ENCODE measurements at places on chromosomes 1 and 21. TPM values are rescaled to one million over a fixed set of nuclear protein-coding genes. Genes with fewer than 3 reads are reported as not detected.

- DNase-seq, result no peak
Measured at GRCh38 chr1:37469386-37469785, 5.0 kb upstream of the ZC3H12A start.

DNA sequence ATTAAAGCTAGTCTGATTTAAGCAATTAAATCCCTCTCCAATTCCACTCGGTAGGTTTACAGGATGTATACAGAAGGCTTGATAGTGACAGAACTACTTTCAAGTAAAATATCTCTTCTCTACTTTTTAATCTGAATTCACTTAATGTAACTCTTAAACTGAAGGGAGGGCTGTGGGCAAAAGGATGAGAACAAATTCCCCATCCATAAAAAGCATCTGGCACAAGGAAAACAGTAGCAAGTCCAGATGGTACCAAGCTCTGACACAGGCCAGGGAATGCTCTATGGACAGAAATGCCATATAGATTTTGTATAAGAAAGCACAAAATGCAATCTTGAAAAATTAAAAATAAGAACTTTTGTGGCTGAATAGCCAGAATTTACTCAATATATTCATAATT, 53.1 kb upstream of the USH2A start:
- no peak for DNase-seq

DNA sequence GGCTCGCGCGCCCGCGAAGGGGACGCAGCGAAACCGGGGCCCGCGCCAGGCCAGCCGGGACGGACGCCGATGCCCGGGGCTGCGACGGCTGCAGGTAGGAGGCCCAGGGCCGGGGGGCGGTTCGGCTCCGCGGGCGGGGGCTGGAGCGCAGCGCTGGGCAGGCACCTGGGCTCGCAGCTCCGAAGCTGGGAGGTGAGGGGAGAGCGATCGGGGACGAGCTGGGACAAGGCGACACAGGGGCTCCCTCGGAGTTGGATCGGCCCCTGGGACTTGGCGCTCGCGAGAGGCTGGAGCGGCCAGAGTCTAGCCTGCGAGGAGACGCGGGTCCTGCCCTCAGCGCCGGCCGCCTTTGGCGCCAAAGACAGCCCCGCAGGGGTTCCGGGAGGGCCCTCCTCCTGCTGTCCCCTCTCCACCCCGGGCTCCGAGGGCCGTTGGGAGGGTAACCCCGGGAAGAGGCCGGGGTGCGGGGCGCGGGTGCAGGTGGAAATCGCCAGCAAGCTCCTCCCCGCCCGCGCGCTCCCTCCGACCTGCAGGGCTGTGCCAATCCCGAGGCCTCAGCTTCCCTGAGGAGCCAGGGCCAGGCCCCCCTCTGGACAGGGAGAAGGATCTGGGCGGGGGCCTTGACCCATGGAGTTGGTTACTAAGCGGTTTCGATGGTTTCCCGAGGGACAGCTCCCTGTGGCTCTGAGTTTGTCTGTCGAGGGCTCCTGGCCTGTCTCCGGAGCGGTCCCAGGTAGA, 401 bp downstream of the TP73 start:
- DNase-seq, result no peak

DNA sequence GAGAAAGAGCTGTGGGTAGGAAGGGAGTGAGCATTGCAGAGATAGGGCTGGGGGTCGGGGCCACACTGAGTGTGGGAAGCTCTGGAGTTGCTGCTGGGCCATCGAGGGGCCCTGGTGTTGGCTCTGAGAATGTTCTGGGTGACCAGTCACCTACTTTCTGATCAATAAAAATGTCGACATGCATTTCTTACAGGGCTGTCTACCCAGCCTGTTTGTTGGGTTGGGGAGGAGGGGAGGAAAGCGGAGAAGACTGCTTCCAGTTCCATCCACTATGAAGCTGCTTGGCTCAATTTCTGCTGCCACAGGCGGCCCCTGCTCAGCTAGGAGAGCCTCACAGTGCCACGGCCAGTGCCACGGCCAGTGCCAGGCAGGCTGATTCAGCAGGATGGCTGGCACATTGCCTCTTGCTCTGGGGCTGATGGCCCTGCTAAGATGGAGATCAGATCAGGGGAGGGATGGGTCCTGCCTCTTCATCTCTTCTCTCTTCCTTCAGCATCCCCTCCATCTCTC, 3.0 kb upstream of the PADI3 start:
- no peak for DNase-seq

- no peak for DNase-seq
Measured at GRCh38 chr1:8506995-8507615, 189.2 kb downstream of the SLC45A1 start.

DNA sequence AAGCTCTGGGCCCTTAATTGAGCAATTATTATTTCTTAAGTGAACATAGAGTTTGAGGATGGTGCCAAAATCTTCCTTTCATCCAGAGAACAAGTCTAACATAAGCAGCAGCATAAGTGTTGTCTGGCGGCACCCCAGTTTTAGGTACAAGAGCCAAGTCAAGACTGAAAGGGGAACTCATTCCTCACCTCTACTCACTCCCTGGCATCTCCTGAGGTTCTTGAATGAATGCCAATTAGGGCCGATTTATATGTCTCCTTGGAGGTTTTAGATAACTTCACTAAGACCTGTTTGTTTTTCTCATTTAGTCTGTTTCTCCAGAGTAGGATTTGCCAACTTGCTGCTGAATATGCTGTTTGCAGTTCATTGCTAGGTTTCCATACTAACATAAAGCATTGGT, 42.6 kb upstream of the ADGRL2 start:
- DNase-seq, result no peak

DNA sequence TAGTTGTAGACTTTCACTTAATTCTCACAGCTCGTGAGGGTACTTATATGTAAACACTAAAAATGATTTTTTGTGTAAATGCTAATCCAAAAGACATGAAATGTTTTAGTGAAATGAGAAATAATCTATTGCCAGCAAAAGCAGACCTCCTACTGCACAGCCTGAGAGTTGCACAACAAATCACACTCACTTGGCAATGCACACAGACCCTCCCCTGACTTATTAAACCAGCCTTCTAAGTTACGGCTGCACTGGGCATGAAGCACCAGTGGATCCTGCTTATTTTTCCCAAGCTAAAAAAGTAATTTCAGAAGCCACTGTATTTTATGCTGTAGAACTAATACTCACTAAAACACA, 10.3 kb downstream of the ERRFI1 start:
- no peak for DNase-seq

- no peak for DNase-seq
Measured at GRCh38 chr1:95409276-95409675, 175.3 kb downstream of the RWDD3 start.

Gene RUNX3
- total RNA-seq, result 0.07 TPM

GRCh38 chr1:29632806-29633615, 396.7 kb downstream of the PTPRU start:
- no peak for DNase-seq

GRCh38 chr1:53483656-53484055, 24.5 kb downstream of the DMRTB1 start:
- no peak for DNase-seq

Gene CYP4A11
- not detected for total RNA-seq

Gene WASF2
- 74.6 TPM for total RNA-seq

Gene HAPLN2
- 0.93 TPM for total RNA-seq

DNA sequence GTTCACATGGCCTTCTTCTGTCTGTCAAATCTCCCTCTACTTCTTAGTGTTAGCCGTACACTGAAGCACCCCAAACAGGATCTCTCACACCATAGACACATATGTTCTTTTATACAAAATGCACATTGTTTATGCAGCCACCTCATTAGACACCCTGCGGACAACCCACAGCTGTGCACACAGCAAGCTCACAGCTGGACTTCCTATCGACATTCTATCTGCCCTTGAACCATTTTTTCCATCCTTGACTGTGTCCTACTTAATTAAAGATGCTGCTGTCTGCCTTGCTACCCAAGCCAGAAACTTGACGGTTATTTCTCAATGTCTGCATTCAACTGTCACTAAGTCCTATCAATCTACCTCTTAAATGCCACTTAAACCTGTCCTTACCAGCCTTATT, 3.2 kb upstream of the ZBTB21 start:
- DNase-seq, result no peak

DNA sequence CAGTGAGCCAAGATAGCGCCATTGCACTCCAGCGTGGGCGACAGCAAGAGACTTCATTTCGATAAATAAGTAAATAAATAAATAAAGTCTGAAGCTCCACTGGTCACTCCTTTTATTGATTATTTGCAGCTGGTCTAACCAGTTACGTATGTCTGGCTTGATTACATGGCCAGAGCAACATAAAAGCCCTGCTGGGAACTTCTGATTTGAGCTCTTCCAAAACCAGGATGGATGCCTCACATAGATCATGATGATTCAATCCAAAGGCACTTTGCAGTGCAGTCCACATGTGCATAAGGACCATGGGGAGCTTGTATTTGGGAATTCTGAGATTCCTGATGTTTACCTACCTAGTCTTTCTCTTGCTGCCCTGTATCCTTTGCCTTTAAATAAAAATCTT, 24.0 kb downstream of the NSUN4 start:
- no peak for DNase-seq

Gene PHLDA3
- total RNA-seq, result 21.2 TPM

GRCh38 chr1:231702804-231703203, 76.2 kb downstream of the DISC1 start:
- no peak for DNase-seq

Gene ATG4C
- 13.2 TPM for total RNA-seq

Gene GJB3
- total RNA-seq, result 0.14 TPM

GRCh38 chr1:6800745-6801144, 15.5 kb downstream of the CAMTA1 start:
- no peak for DNase-seq

DNA sequence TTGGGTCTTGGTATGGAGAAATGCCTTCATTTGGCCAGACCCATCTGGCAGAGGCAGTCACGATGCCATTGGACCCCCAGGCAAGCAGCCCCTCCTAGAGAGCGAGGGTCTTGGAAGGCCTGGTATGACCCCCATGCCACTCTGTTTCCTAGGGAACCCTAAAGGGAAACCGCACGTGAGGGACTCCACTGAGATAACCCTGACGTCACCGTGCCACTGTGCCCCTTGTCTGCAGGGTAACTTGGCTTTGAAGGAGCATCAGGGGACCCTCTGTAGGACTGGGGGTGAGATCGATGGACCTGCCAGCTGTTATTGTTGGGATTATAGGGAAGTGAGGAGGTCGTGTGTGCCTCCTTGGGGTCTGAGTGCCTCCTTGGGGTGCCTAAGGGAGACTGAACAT, 34.5 kb downstream of the ABCG1 start:
- no peak for DNase-seq

Gene GBP5
- not detected for total RNA-seq

Data from progenitor cell of endocrine pancreas (in vitro differentiated cells).